Large intestine (tissue), 12 donors: ENCODE measurements at places on chromosomes 1 and 21. TPM values are rescaled to one million over a fixed set of nuclear protein-coding genes. Genes with fewer than 3 reads are reported as not detected.

DNA sequence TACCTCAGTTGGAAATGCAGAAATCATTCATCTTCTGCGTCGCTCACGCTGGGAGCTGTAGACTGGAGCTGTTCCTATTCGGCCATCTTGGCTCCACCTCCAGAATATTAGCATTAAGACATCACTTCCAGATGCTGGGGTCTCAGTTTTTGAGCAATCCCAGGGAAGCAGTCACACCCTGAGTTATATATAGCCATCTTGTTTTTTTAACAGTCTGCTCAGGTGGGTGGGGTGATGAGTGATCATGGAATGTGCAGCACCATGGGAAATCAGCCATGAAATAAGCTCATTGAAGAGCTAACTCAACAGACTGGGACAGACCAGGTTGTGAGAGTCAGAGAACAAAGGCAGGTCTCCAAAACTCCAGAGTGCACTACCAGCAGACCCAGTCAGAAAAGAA lies 27.0 kb upstream of the HMGB4 start:
- no peaks in the 10 kb centered on the region for H3K4me1 ChIP-seq
- H3K4me3 ChIP-seq: no peak overlapping the region
- H3K27me3 ChIP-seq: no peaks in the 10 kb centered on the region

GRCh38 chr21:40257342-40257741 lies 390.1 kb downstream of the PCP4 start:
- no peak overlapping the region for H3K27ac ChIP-seq
- H3K4me3 ChIP-seq: no peak overlapping the region
- H3K36me3 ChIP-seq: no peaks in the 10 kb centered on the region

DNA sequence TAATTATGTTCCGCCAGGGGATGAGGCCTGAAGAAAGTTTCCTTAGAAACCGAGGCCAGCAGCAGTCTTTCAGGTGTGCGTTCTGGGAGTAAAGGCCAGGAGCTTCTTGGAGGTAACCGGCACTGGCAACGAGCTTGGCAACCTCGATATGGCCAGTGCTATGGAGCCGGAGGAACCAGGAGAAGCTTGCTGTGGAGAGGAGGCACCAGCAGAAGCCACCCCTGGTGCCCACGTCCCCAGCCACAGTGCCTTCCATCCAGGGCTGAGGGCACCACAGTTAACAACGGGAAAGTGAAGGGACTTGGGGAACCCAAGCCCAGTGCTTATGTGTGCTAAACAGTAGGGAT lies 41.5 kb upstream of the LIN9 start:
- no peak overlapping the region for H3K4me3 ChIP-seq
- H3K27ac ChIP-seq: peak overlapping the region; percentile 73
- H3K27me3 ChIP-seq: no peaks in the 10 kb centered on the region
- peaks cover 1% of the 10 kb centered on the region for H3K36me3 ChIP-seq

DNA sequence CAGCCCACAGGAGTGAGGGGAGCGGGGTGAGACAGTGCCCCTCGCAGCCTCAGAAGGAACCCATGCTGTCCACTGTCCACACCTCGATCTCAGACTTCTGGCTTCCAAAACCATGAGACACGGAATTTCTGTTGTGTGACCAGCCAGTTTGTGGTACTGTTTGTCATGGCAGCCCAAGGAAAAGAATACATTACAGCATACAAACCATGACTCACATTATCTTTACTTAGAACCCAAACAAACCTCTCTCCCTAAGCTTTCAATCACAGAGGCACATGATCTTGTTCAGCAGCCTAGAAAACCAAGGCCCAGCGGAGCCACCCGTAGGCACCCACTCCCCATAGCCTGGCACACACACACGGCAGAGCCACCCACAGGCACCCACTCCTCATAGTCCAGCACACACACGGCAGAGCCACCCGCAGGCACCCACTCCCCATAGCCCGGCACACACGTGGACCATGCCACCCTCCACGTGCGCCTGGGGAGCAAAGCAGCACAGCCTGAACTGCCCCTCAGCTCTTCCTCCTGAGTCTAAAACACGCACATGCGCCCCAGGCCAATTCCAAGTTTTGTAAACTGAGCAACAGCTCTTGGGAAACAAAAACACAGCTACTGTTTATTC lies 458 bp upstream of the KRTAP10-4 start:
- no peak overlapping the region for H3K4me3 ChIP-seq
- no peak overlapping the region for H3K27ac ChIP-seq
- DNase-seq: no peak
- H3K4me1 ChIP-seq: peaks cover 3% of the 10 kb centered on the region
- no peaks in the 10 kb centered on the region for H3K36me3 ChIP-seq

DNA sequence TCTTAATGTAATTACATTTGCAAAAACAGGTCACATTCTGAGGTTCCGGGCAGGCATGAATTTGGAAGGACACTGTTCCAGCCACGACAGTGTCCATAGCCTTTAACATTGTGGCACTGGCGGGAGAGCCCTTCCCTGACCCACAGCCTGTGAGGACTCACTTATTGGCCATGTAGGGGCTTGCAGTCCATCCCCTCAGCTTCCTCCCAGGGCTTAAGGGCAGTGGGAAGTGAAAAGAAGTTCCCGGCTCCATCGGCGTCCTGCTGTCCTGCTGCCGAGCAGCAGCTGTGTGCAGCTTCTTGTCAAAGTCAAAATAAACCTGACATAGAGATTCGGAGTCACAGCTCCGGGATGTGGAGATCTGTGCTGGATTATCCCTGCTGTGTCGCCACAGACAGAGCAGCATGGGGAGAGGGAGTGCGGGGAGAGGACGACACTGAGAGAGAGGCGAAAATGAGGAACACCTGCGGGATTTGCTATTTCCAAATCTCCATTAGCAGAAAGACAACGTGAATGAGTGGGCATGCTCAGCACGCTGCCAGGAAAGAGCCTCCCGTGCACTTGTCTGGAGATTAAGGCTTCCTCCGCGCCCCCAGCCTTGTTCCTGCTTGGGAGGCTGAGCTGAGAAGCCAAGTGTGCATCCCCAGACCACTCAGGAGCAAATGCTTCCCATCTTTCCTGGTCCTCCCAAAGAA lies 260.3 kb downstream of the ASTN1 start:
- no peak overlapping the region for H3K4me3 ChIP-seq
- no peak overlapping the region for H3K27ac ChIP-seq
- no peak for DNase-seq

DNA sequence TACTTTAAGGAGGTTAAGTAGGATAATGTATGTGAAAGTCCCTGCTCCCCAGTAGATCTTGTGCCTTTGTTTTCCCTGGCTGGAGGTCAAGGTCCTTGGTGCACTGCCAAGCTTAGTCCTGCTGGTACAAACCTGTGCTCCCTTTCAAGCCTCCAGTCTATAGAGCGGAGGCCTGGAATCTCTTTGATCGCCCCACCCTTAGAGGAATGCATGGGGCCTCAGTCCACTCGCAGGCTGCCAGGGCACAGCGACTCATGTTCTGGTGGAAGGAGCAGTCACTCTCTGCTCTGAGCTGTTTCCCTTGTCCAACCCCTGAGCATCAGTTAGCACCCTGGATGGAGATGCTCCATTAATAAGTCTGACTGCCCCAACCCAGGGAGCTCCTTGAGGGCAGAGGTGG lies 121.8 kb downstream of the HMGB4 start:
- no peak overlapping the region for H3K4me3 ChIP-seq
- no peak overlapping the region for H3K27ac ChIP-seq
- peaks cover 2% of the 10 kb centered on the region for H3K27me3 ChIP-seq
- no peaks in the 10 kb centered on the region for H3K36me3 ChIP-seq
- H3K4me1 ChIP-seq: no peaks in the 10 kb centered on the region

- H3K4me3 ChIP-seq: peak within 1 kb of the TSS; percentile 74
- H3K4me1 ChIP-seq: peaks cover 33% of the 10 kb centered on the region
- no peak within 1 kb of the TSS for H3K27ac ChIP-seq
- peak; percentile 59 for DNase-seq
Observed at GRCh38 chr1:25543425-25544242, at the start of gene LDLRAP1. LDLRAP1 (plus strand) TSS chr1:25543606; CDS start chr1:25543699, 93 bp downstream.

GRCh38 chr1:163924041-163924440 lies 602.3 kb downstream of the NUF2 start:
- no peak for DNase-seq
- H3K27ac ChIP-seq: no peak overlapping the region
- no peaks in the 10 kb centered on the region for H3K4me1 ChIP-seq
- no peak overlapping the region for H3K4me3 ChIP-seq
- H3K27me3 ChIP-seq: no peaks in the 10 kb centered on the region

DNA sequence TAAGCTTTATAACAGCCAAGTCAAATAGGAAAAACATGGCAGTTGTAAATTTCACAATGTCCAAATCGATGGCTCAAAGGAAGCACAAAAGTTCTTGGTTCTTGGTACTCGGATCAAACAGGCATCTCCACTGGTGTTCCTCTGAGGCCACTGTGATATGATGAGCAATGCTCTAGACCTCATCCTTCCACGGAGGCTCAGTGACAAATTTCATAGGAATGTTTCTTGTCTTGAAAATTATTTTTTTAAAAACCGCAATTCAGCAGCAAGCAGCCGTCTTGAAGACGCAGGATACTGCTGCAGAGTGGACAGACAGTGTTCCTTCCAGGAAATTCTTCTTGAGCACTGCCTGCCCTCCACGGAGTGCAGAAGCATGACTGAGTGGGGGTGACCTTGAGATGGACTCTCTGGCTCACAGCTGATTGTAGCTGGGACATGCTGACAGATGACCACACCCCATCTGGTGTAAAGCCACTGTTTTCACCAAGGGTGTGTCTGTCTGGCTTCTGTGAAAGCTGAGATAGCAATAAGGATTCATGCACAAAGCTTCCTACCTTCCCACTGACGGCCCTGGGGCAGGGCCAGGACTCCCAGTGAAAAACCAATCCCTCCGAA lies 61.9 kb downstream of the TIAM1 start:
- no peak for DNase-seq
- H3K27ac ChIP-seq: no peak overlapping the region
- no peaks in the 10 kb centered on the region for H3K36me3 ChIP-seq
- H3K4me1 ChIP-seq: no peaks in the 10 kb centered on the region

RGS8 gene
- 0.19 TPM for polyA plus RNA-seq

DRAXIN gene
- polyA plus RNA-seq: 0.42 TPM

COQ8A gene
- polyA plus RNA-seq: 38.7 TPM

FAM167B gene
- 2.8 TPM for polyA plus RNA-seq
